ENCODE measurements at places on chromosomes 16 and 17. TPM values are rescaled to one million over a fixed set of nuclear protein-coding genes. Genes with fewer than 3 reads are reported as not detected.

- DNase-seq = no peak
These were observed 1.3 kb upstream of the NLGN2 start for GRCh38 chr17:7406235-7406825.

DNA sequence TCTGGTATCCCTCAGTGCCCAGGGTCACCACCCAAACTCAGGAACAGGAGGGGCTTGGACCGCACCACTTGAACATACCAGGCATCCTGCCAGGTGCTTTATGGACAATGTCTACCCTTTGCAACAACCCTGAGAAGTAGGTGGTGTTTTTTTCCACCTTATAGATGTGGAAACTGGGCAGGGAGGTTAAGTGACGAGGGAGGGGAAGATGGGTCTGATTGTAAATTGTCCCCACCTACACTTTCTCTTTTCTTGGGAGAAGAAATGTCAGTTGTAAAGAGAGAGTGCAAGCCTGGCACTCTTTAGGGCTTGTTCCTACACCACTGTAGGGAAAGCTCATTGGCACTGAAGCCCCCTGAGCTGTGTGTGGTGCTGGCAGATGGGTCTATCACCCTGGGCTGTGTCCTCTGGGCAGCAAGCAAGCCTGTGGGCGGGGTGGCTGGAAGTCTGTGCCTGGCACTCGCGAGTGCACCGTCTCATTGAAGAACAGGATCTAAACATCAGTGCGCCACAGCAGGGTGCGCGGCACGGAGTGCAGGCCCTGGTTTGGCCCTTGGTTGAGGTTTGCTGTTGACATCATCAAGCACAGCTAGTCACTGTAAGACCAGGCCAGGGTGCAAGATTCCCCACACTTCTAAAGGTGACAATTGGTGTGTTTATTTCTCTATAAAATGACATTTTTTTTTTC, 15.1 kb downstream of the NOD2 start:
- no peak for DNase-seq

DNA sequence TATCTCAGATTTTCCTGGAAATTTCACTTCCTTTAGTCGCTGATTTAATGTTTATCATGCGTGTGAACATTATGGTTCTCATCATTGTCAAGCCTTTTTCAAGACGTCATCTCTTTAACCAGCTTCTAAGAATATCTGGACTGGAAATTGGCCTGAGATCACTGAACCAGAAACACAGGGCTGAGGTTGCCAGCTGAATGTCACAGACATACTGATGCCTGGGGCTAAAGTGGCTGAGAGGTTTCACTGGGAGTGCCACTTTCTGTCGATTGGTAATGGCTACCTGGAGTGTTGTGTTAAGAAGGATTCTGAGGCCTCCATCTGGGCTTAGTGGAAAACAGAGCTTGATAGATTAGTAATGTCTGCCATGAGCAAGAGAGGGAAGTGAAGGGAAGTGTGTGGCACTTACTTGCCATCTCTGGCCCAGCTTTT, 54.2 kb downstream of the CRISPLD2 start:
- DNase-seq = no peak

- DNase-seq = no peak
These were observed 19.9 kb upstream of the TCF25 start for GRCh38 chr16:89853306-89853993.

DNA sequence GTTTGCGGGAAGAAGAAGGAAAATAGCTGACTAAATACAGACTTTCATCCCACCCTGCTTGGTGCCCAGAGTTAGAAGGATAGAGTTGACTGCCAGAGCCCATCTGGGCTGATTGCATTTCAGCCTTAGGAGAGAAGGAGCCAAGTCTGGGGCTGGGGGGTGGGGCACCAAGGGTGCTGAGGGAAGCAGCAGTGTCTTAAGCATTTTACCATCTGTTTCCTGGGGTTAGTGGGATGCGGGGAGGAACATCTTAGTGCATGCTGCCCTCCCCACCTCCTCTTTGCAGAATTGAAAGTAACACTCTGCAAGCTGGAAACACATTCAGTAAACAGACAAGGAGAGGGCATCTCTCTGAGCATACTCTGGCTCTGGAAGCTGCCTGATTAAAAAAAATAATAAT, 1.5 kb upstream of the ARL5C start:
- DNase-seq = no peak

DNA sequence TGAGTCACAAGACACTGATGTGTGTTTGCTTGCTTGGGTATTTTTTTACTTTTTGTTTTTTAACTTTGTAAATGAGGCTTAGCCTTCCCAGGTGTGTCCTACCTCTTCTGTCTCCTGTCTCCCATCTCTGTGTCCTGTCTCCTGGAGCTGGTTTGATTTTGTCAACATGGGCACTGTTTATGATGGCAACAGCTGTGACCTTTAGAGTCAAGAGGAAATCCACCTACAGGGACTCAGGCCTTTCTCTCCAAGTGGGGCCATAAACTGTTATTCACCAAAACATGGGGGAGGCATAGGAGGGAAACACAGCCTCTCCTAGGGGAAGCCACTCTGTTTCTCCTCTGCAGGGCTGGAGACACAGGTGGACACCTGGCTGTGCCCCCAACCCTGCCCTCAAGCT, 13.1 kb upstream of the PLCG2 start:
- DNase-seq = no peak

DNA sequence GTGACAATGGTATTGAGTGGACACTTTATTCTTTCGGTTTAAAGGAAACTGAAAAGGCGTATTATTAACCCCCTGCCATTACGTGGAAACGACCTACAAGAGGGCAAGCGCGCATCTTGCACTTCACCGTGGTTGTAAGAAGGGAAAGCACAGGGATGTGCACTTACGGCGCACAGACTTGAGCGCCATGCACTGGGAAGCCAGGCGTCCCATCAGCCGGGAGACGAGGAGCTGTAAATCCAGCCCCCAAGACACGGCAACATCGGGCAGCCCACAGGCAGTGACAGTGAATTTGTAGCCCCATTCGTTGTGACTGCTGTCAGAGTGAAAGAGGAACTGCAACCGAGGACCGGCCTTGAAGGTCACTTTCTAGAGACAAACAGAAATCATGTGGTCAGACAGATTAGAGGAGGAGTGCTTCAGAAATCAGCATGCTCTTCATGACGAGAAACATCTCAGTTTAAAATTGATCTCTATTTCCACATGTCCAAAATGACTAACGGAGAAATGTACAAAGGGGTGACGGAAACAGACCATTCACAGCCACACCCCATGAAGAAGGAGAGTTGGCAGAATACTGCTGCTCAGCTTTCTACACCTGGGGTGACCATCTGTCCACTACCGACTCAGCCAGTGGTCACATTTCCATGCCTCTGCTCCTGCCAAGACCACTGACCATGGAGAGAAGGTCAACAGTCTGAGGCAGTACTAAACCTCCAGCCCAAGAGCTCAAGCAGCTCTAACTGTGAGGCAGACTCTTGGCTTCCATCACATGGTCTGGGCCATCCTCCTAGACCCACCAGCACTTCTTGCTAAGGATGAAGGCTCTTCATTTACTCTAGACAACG, 68.6 kb downstream of the ZZEF1 start:
- no peak for DNase-seq

GRCh38 chr16:68273896-68274295, 9.6 kb downstream of the SLC7A6 start:
- no peak for DNase-seq

RBL2 gene
- total RNA-seq = 86.4 TPM

DNAH9 gene
- total RNA-seq = not detected

PDK2 gene
- 19.5 TPM for total RNA-seq

IL21R gene
- total RNA-seq = 80.5 TPM

SLFN14 gene
- total RNA-seq = 0.15 TPM

CPPED1 gene
- 7.3 TPM for total RNA-seq
